ENCODE measurements at places on chromosomes 4 and X.

DNA sequence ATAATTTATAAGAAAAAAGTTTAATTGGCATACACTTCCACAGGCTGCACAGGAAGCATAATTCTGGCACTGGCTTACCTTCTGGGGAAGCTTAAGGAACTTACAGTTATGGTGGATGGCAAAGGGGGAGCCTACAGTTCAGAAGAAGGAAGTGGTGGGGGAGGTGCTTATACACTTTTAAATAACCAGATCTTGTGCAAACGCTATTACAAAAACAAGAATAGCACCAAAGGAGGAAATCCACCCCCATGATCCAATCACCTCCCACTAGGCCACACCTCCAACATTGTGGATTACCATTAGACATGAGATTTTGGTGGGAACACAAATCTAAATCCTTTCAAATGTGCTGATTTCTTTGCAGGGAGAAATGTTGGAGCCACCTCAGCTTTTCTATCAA, 287.7 kb downstream of the CPXCR1 start:
- DNase-seq, result no peak

- no peak for DNase-seq
Observed at GRCh38 chrX:107968623-107969022, 13.5 kb downstream of the TEX13B start.

- no peak for DNase-seq
Observed at GRCh38 chr4:90318193-90318592, 191.0 kb downstream of the CCSER1 start.

- DNase-seq, result no peak
Observed at GRCh38 chr4:8688041-8688907, 95.7 kb downstream of the CPZ start.

DNA sequence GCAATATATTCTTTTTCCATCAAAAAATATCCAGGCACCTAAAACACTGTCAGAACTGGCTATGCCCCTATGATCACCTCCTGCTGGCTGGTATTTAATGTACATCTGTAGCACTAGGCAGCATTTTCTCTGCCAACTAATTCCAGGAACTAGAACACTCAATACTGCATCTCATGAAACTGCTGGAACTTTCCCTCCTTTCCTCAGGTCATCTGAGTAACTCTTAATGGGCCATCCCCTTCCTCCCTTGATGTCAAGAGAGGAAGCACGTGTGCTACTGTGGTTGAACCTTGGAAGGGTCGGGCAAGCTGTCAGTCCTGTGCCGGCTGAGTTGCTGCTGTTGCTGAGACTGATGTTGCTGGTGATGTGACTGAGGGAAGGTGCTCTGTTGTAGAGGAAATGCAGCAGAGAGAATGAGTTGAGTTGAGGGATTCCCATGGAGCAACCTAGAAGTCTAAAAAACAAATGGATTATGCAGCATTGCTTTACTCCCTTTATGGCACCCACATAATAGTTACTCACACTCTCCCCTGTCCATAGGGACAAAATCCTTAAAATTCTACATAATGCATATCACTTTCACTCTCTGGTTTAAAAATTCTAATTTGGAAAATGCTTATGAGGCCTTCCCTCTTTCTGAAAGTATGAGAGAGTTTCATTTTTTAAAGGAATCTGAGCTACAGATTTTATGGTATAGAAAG, 39.5 kb downstream of the TMEM165 start:
- DNase-seq, result no peak

- DNase-seq, result no peak
Observed at GRCh38 chrX:56800801-56801200, 71.8 kb downstream of the NBDY start.

DNA sequence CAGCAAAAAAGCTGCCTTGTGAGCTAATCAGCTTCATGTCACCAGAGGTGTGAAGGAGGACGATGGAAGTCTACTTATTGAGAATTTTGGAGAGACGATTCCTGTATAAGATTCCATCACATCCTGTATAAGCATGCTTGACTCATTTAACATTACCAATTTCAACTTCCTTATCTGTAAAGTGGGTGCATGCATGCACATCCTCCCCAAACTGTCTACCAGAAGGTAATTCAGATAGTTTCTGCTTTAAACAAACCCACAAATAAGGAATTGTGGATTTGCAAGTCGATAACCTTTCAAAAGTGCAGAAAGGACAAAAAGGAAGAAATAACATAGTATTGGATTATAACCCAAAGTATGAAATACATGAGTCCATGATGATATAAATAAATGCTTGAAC, 31.1 kb downstream of the AKAP4 start:
- DNase-seq, result no peak

DNA sequence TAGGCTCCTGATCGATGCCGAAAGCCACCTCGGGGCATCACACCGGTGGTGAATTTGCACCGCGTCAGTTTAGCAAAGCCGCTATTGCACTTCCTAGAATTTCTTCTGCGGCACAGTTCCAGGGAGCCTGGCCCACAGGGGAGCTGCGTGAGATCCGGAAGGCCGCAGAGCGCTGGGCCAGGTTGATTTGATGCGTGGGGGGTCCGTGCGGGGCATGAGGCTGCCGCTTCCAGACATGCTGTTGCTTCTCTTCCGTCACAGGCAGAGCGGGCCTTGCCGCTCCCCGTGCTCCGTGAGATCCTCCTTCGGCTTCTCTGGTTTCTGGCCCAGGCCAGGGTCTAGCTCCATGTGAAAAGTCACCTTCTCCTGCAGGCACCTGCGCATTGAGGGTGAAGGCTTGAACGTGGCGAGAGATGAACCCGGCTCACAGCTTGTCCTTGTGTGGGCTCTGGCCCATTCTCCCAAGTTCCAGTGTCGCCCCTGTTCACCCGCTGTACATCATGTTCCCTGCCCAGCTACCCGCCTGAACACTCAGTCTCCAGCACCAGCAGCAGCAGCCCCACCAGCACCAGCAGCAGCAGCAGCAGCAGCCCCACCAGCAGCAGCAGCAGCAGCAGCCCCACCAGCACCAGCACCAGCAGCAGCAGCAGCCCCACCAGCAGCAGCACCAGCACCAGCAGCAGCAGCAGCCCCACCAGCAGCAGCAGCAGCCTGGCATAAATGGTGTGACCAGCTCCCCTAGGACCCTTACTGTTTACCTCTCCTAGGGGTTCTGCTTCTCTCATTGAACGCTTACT, 131.2 kb downstream of the TRIML1 start:
- DNase-seq, result no peak

DNA sequence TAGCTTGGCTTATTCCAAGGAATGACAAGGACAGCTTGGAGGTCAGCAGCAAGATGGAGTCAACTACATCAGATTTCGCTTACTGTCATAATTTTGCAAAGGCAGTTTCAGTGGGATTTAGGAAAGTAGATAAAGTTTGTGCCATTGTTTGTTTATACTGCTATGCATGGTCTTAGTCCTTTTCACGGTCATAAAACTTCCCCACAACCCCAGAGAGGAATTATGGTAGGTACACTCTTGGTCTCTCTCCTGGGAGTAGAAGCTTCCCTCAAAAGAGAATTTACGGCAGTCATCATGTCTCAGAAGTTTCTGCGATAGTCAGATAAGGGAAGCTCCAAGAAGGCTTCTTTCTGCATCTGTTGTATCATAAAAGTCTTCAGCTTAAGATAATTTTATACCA, 27.9 kb upstream of the HERC6 start:
- DNase-seq, result no peak
